ENCODE measurements at places on chromosomes 11 and 22.
A peak's percentile ranks its signal among the peaks of the same experiment; 100 is the strongest.

- DNase-seq = no peak
These were observed 89.1 kb upstream of the CRYBB3 start for GRCh38 chr22:25110596-25110845.

- DNase-seq = no peak
These were observed 48.3 kb upstream of the PHOX2A start for GRCh38 chr11:72292106-72292785.

DNA sequence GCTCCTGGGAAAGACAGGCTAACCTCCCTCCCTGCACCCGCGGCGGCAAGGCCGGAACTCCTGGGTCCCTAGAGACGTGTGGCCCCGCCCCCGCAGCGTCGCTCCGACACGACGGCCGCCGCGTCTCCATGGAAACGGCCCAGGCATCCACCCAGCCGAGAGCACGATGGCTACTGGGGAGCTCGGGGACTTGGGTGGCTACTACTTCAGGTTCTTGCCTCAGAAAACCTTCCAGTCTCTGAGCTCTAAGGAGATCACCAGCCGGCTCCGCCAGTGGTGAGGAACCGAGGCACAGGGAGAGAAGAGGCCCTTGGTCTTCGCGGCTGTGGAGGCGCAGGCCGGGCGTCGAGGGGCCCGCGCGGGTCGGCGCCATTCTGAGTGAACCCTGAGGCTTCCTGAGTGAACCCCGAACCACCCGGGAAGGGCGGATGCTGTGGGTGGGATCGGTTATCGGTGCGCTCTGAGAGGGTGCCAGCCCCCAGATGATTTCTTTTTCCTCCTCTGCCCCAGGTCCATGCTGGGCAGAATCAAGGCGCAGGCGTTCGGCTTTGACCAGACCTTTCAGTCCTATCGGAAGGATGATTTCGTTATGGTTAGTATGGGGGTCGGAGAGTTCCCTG lies at the start of gene CFAP300:
Gene CFAP300, plus strand, starts transcription at position 133 of the 620 bp plus-strand sequence. Its CDS starts 34 bp downstream, at position 167.
- peak; percentile 96 for DNase-seq

GRCh38 chr22:32281072-32281471 lies 25.9 kb upstream of the SLC5A4 start:
- DNase-seq = no peak

- DNase-seq = peak; percentile 58
These were observed 30.2 kb downstream of the GTF2H1 start for GRCh38 chr11:18352581-18352980.

GRCh38 chr11:44226490-44226889 lies 83.4 kb downstream of the ALX4 start:
- DNase-seq = no peak

DNA sequence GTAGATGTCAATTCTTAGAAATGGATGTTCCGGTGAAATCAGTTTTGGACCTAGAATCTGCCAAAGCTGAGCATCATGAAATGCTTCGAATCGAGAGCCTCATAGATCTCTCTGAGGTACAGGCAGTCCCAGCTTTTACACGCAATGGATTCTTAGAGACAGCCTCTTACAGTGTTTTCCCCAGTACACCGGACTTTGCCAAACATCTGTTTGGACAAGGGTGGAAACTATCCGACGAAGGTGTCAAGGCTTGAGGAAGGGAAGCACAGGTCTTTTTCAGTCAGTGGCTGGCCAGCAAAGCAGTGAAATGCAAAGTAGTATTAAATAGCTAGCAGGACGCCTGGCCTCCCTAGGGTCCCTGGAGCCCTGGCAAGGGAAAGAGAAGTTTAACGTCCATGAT lies 4.9 kb downstream of the GRK3 start:
- DNase-seq = no peak

GRCh38 chr11:29584342-29584741 lies 432.5 kb downstream of the KCNA4 start:
- DNase-seq = no peak

DNA sequence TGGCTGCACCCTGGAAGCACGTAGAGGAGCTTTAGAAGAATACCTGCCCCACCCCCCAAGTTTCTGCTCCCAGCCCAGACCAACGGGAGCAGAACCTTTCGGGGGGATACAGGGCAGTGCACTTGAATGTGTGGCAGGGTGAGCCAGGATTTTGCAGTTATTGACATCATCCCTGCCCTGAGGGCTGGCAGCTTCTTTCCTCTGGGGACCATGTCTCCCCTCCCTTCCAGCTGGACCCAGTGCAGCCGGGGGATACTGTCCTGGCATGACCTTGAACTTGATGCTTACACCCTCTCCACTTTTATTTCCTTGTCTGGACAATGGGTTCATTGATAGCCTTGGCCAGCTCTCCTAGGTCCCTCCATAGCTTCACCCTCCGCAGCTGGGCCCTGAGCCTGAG lies 4.1 kb upstream of the CABP7 start:
- no peak for DNase-seq

GRCh38 chr11:65136515-65137096 lies 2.3 kb upstream of the SYVN1 start:
- DNase-seq = no peak

- DNase-seq = no peak
These were observed 34.3 kb downstream of the USP28 start for GRCh38 chr11:113840932-113841664.

DNA sequence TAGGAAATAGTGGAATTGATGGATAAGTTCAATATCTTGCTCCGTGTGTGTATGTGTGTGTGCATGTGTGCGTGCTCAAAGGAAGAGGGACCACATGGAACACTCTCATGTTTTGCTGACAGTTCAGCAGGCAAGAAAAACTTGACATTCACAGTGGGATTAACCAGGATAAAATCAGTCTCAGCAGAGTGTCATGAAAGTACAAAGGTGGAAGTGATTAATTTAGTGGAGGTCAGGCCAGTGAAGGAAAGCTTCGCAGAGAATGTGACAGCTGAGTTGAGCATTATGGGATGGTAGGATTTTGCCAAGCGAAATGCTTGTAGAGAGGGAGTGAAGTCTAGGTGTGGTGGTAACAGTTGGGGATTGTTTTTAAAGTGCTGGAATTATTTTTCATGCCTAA lies 15.7 kb upstream of the FBXO3 start:
- no peak for DNase-seq

- no peak for DNase-seq
These were observed 4.2 kb downstream of the AMPD3 start for GRCh38 chr11:10459029-10459970.

- no peak for DNase-seq
These were observed 6.9 kb downstream of the ADM start for GRCh38 chr11:10311802-10312201.

- DNase-seq = no peak
These were observed 89.4 kb downstream of the PACS1 start for GRCh38 chr11:66159324-66159984.

DNA sequence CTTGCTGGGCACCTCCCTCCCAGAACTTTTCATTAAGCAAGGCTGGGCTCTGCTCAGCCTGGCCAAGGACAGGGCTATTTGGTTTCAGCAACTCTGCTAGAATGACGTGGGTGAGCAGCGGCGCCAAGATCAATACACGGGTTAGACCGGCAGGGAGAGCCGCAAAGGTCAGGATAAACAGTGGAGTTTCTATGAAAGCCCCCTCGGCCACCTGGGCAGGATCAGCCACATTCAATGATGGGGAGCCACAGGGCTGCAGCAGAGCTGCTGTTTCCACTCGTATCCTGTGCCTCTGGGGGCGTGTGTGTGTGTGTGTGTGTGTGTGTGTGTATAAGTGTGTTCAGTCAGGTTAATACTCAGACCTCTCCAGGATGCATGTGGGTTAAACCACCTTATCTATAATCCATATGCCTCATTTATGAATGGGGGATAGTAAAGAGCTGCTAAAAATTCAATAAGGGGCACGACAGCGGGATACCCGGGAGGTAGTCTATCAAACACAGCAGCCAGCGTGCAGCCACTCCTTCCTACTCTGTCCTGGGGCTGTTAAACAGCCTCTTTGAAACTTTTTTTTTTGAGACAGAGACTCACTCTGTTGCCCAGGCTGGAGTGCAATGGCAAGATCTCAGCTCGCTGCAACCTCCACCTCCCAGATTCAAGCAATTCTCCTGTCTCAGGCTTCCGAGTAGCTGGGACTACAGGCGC lies 34.8 kb downstream of the MYH9 start:
- no peak for DNase-seq

GRCh38 chr22:49785841-49786471 lies 41.7 kb downstream of the BRD1 start:
- DNase-seq = no peak

GRCh38 chr11:70505761-70506657 lies 107.7 kb downstream of the CTTN start:
- DNase-seq = no peak

DNA sequence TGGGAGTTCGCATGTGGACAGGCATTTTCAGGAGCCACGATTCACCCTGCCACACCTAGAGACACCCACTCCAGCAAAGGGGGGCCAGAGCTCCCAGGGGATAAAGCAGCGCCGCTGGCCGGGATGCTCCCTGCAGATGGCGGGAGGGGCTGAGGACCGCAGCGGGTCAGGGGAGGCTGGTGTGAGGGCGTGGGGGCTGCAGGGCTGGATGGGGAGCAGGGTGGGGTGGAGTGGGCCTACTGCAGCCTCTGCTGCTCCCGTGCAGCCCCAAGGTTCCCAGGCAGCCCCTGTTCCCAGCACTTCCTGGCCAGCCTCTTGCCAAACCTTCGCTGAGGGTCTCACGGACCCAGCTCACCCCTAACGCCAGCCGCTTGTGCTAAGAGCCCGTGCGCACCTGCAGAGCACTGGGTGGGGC lies 13.0 kb downstream of the MUC5B start:
- no peak for DNase-seq

GRCh38 chr11:67031791-67032561 lies 9.0 kb downstream of the SYT12 start:
- no peak for DNase-seq

- no peak for DNase-seq
These were observed 10.2 kb downstream of the FIBIN start for GRCh38 chr11:27004103-27004502.

DNA sequence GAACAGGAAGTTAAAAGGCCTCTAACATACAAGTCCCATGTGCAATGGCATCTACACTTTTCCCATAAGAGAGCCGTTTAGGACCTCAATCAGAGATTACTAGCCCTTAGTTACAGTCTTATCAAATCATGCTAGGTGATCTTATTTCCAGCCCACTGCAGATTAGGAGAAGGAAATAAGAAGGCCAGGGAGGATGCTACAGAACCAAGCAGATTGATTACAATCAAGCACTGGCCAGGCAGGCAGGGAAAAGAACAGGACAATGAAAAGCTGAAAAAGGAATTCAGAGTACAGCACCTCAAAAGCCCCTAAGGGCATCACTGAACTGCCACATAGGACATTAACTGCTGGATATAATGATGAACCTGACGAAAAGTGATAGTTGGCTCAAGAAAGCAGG lies 73.0 kb downstream of the CLPB start:
- no peak for DNase-seq

DNA sequence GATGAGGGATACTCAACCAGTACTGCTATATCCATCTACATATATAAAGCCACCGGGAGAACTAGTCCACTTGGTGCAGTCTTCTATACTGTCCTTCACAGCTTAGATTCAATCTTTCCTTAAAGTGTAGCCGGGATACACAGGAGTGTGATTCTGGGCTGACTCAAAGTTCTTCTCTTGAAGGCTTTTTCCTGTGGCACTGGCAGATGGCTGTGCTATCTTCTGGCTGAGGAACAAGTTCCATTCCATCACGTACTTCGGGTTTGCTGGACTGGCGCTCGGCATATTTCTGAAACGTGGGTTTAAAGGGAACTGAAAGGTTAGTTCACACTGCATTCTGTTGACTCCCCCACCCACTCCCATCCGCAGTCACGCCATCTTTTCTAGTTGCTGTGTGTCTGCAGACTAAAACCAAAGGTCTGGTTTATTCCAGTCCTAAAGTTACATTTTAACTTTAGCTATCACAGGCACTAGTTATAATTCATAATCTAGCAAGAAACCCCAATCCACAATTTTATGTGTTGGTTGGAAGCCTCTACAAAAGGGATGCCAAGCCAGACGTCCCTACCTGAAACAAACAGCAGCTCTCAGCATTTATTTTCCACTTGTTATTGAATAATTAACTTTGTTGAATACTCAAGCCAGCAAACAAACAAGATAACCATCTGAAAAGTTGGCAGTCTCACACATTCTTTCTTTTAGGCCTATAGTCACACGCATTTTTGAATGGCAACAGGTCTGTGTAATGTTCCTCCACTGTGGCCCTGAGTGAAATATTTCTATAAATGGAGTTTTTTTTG lies 7.5 kb upstream of the C11orf65 start:
- no peak for DNase-seq

DNA sequence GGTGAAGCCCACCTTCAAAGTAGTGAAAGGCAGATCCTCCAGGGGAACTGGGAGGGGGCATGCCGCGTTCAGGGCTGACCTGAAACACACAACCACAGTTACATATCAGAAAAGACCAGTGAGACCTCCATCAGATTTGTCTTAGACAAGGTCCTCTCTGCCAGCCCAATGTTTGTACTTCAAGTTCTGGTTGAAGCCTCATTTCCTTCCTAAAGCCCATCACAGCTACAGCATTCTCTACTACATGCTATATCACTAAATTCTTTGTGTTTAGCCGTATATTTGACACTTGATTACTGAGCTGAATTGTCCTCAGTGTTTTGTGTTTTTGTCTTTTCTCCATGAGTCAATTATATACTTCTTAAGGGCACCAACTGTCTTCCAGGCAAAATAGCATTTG lies 40.1 kb downstream of the PI4KA start:
- DNase-seq = no peak

GRCh38 chr11:118206391-118207031 lies 18.3 kb downstream of the JAML start:
- no peak for DNase-seq

DNA sequence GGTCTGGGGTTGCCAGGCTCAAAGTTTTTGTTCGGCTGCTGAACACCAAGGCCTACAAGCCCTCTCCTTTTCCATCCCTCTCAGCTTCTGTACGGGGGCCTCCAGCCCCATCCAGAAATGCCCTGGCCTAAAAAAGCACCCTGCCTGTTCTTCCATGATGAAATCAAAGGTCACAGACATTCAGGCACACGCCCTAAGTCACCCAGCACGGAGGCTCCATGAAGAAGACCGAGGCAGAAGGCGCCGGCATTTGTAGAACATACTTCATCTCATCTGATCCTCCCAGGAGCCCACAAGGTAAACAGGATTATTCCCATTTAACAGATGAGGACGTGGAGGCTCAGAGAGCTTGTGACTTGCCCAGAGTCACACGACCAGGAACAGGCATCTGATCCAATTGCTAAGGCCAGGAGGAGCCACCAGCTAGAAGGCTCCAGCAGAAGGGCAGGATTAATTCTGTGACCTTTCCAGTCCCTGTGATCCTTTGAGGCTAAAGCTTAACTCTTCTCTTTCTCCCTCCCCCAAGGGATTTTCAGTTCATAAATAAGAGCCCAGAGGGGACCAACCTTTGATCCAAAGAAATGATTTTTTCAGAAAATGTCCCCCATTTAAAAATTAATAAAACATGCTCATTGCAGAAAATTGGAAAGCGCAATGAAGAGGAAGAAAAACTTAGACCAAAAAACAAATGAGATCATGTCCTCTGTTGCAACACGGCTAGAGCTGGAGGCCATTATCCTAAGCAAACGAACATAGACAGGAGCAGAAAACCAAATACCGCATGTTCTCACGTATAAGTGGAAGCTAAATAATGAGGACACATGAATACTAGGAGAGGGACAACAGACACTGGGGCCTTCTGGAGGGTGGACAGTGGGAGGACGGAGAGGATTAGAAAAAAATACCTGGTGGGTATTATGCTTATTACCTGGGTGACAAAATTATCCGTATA lies 38.7 kb downstream of the CYTH4 start:
- DNase-seq = no peak

GRCh38 chr11:85313741-85314140 lies 313.4 kb downstream of the DLG2 start:
- DNase-seq = no peak

Data from GM03348 (cell line).